Activated CD8-positive, alpha-beta T cell treated with anti-CD3 and anti-CD28 coated beads, Interleukin-2, amount 10 ng/mL, durations not matched to agents 7 days and 5 days (primary cell): ENCODE measurements at places on chromosomes 3 and 15. TPM values are rescaled to one million over a fixed set of nuclear protein-coding genes. Genes with fewer than 3 reads are reported as not detected.

- H3K27ac ChIP-seq: no peak overlapping the region
- no peak overlapping the region for H3K4me3 ChIP-seq
- H3K36me3 ChIP-seq: no peaks in the 10 kb centered on the region
- peaks cover 8% of the 10 kb centered on the region for H3K4me1 ChIP-seq
Measured at GRCh38 chr3:58899159-58899952, 150.5 kb downstream of the CFAP20DC start.

DNA sequence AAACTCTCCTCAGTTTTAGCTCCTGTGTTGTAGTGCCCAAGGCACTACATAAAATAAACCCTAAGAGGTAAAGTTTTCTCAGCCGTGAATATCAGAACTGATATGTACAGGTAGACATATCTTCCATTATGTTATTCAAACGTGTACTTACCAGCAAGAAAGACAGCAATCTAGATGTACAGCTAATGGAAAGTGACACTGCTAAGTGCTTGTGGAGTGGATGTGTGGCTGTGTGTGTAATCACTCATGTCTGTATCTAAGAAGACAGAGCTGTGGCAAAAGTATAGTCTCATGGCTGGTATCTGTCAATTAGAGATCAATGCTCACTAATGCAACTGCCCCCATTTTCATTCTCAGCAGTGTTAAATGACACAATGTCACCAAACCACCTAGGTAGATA, 101.3 kb downstream of the FMN1 start:
- no peaks in the 10 kb centered on the region for H3K4me1 ChIP-seq
- no peak overlapping the region for H3K4me3 ChIP-seq
- H3K27ac ChIP-seq: no peak overlapping the region

ST8SIA2 gene
- not detected for total RNA-seq

TMC3 gene
- total RNA-seq: not detected

UBA5 gene
- 31.4 TPM for total RNA-seq
